Suppressor macrophage treated with lipopolysaccharide for 4 hours (primary cell): ENCODE measurements at places on chromosomes 16 and 17.
A peak's percentile ranks its signal among the peaks of the same experiment; 100 is the strongest.

GRCh38 chr17:82097184-82097918, 685 bp downstream of the FASN start:
- DNase-seq = peak; percentile 60

GRCh38 chr16:129075-129474, 9.4 kb downstream of the NPRL3 start:
- no peak for DNase-seq

- DNase-seq = no peak
These were observed 21.4 kb downstream of the TRIM16 start for GRCh38 chr17:15662681-15663080.

GRCh38 chr16:454397-454940, 29.0 kb downstream of the RAB11FIP3 start:
- DNase-seq = no peak

GRCh38 chr17:27466743-27467375, 10.6 kb downstream of the KSR1 start:
- DNase-seq = peak; percentile 75

GRCh38 chr16:1491327-1491726, 1.8 kb upstream of the TELO2 start:
- no peak for DNase-seq
